Stimulated activated CD8-positive, alpha-beta memory T cell treated with anti-CD3 and anti-CD28 coated beads, Interleukin-4, amount 100 ng/mL, for 4 hours (primary cell): ENCODE measurements at places on chromosomes 1 and 21.

DNA sequence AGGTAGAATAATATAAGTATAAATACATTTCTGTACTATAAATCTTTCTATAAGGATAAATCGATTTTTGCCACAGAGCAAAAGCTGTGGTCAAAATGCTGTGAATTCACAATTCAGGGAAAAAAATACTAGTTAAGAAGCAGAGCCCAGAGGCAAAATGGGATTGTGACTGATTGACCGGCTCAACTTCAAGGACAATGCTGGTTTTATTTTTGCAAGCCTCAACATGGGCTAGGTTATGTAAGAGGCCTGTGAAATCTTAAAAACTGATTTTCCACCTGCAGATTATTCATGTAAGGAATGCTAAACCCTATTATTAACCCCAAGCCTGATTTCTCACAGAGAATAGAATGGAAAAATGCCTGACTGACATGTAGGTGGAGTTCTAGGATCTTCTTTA, 155.1 kb downstream of the HHAT start:
- no peak for DNase-seq

DNA sequence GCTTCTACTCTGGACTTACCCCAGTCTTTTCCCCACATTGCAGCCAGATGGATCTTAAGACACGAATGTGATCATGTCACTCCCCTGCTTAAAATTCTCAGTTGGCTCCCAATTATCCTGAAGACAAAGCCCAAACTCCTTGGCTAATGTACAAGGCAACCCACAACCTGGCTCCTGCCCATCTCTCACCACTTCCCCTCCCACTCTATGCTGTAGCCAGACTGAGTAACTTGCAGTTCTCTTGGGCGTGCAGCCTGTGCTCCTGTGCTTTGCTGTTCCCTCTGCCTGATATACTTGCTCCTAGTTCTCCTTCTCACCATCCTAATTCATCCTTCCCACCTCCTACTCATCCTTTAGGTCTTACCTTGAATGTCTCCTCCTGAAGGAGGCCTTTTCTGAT, 56.2 kb downstream of the LGR6 start:
- DNase-seq = no peak

- DNase-seq = no peak
Measured at GRCh38 chr1:81654147-81654546, 146.6 kb upstream of the ADGRL2 start.

GRCh38 chr1:162232034-162232711, 144.5 kb downstream of the SPATA46 start:
- no peak for DNase-seq

GRCh38 chr21:41776778-41777177, 9.9 kb upstream of the RIPK4 start:
- DNase-seq = no peak

DNA sequence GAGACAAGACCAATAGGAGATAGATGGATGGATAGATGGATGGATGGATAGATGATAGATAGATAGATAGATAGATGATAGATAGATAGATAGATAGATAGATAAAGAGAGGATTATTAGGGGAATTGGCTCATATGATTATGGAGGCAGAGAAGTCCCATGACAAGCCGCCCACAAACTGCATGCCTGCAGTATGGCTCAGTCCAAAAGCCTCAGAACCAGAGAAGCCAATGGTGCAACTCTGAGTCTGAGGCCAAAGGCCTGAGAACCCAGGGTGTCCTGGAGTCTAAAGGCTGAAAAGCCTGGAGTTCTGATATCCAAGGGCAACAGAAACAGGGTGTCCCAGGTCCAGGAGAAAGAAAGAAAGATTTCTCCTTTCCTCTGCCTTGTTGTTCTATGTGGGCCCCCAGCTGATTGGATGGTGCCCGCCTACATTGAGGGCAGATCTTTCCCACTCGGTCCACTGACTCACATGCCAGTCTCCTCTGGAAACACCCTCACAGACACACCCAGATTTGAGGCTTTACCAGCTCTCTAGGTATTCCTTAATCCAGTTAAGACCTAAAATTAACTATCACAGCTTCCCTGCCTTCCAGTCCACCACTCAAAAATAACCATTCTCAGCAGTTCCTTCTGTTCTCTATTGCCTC, 39.6 kb upstream of the IRF2BP2 start:
- DNase-seq = no peak

GRCh38 chr21:41779659-41780058, 12.8 kb upstream of the RIPK4 start:
- no peak for DNase-seq

DNA sequence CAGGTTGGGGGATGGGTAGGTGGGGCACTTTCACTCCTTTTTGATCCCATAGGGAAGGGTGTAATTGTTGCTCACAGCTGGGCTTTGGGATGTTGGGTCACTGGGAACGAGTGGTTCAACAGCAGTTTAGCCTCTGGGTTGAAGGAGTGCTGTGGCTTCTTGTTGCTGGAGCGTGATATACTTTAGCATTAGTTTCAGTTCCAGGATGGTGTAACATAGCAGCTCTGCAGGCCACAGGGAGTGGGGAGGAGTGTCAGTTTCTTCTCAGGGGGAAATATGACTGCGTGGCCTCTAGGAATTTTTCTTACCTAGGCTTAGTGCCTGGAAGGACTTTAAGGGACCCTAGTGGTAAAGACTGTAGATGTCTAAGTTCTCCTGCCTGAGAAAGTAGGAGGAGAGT, 1105.3 kb upstream of the TMPRSS15 start:
- no peak for DNase-seq

DNA sequence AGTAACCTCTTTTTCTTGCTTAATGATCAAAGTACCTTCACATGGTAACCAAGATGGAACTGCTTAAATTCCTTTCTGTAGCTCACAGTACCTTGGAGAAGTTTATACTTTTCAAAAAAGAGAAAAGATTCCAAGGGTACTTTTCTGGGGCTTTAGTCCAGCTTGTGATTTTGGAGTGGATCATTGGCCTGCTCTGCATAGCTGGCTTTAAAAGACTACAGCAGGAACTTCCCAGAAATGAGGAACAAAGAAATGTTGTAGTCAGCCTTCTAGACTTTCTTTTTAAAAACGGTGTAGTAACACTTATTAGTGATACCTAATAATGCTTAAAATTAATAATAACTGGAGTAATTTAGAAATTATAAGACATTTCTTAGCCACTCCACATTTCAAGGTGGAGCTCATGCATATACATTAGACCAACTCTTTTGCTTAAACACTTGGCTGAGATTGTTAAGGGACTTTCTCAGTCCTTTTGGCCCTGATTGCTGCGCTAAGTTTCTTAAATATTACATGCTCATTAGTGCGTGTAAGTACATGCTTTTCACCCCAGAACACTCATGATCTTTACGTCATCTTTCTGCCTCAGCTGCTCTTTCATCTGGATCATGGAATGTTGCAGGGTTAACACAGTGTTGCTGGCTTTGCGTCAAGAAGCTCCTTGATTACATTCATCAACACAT, 57.3 kb downstream of the SDCCAG8 start:
- DNase-seq = no peak

DNA sequence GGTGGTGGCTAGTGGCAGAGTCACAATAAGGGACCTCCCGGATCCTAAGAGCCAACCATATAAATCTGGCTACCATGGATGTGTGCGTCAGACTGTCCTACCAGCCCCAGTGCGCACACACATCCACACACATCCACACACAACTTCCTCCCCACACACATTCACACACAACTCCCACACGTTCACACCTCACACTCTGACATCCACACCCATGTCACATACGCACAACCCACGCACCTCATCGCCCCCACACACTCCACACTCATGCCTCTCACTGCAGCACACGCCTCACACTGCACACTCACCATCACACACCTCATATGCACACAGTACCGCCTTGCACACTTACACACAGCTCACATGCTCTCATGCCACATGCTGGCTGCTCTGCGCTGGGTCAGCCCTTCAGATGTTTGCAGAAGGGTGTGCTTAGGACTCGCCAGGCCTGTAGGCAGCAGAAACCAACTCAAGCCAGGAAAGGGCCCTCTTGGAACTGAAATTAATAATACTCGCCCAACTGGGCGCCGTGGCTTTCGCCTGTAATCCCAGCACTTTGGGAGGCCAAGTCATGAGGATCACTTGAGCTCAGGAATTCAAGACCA, 3.0 kb downstream of the LDLRAD2 start:
- DNase-seq = no peak

- no peak for DNase-seq
Measured at GRCh38 chr1:43900386-43900785, 33.2 kb upstream of the ARTN start.

DNA sequence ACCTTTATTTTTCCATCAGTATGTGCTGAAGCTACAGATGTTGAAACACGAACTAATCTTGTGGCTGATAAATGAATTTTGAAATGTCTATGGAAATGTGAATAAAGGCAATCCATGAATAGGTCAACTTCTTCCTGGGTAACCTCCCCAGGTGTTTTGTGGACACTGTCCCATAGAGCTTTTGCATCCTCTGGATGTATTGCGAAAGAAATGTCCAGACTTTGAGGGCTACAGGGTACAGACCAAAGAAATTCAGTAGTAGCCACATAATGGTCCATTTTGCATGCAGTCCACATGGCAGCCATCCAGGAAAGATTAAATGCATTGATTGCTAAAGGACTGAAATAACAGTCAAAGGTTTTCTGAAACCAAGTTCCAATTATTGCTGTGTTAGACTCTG, 21.5 kb upstream of the DARS2 start:
- no peak for DNase-seq

DNA sequence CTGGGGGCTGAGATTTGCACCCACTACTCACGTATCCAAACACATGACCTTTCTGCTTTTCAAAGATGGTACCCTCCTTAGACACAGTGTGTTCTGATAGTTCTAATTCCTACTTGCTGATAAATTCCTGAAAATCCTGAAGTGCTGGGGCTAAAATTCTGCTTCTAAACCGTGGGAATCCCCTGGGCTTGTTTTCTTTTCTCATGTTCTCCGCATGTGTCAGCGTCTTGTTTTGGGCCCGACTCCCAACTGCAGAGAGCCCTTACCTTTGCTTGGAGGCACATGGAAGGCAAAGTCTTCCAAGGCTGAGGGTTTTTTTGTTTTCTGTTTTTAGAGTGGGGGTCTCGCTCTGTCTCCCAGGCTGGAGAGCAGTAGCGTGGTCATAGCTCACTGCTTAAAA, 27.2 kb downstream of the PSMG1 start:
- no peak for DNase-seq

- DNase-seq = no peak
Measured at GRCh38 chr1:184160236-184160635, 108.7 kb downstream of the TSEN15 start.

GRCh38 chr21:35360870-35361570, 311.9 kb upstream of the RUNX1 start:
- DNase-seq = no peak

DNA sequence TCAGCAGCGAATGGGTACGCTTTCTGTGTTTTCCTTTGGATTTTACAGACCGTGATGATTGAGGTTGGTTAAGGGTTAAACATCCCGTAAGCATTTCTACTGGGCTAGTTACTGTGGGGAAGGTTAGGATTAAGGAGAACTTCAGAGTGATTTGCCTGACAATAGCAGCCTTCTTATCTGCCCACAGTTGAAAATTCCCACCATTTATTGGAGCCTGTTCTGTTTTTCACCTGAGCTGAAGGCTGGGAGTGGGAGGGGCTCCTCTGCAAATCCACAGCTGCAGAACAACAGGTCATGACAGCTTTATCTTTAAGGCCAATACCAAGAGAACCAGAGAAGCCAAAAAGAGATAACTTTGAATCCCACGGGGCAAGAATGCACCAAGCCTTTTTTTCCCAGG, 168.6 kb downstream of the KAZN start:
- DNase-seq = no peak

DNA sequence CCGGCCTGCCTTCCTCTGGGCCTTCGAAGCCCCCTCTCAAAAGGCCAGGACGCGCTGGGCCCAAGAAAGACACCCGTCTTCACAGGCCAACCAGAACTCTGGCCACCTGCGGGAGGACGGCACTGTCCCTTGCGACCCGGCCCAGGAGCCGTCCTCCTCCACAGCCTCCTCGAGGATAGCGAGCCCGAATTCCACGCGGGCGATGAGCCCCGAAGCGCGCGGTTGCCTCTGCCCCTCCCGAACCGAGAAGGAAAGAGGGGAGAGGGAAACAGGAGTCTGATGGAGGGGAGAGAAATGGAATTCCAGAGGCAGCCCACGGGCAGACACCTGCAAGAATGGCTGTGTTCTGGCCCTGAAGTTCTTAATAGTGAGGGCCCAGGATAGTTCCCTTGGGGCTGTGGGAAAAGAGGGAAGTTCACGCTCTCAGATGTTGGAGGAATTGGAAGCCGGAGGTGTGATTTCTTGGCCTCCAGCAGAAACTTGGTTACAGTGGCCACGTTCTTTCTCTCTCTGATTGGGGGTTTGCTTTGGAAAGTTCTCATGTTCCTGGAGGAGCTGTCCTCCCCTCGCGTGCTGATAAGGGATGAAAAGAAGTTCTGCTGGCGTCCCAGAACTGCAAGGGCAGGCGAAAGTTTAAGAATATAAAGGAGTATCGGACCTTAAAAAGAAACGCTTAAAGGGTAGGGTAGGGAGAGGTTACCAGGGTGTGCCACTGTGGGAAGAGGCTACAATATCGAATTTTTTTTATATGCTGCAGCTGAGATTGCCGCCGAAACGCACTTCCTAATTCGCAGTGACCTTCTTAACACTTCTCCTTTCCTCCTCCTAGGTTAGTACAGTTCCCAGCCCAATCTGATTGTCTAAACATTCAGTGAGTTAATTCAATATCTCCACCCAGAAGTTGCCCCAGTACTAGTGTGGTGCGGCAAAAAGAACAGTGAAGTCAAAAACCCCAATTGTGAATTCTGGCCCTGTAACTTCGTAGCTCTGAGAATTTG, 5.8 kb upstream of the SLC44A5 start:
- DNase-seq = no peak

GRCh38 chr1:189929501-189930099, 548.1 kb downstream of the BRINP3 start:
- no peak for DNase-seq

DNA sequence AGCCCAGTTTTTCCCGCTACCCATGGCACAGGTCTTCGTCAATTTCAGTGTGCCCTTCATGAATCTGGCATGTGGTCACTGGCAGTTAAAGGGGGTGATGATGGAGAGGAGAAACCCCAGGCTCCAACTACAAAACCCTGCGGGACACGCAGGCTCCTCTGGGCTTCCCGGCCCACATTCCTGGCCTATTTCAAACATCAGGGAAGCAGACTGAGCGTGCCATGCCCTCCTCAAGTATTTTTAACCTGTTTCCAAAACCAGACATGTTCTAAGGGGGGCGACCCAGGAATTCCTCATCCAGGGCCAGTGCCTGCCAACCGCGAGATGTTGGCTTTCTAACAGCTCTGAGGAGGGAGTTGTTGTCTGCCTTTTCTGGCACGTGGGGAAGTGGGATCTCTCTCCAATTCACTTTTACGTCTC, 85.1 kb downstream of the CAPZB start:
- no peak for DNase-seq
